ENCODE measurements at places on chromosomes 5 and 9.

GRCh38 chr5:112002376-112002775 lies 245.4 kb upstream of the NREP start:
- no peak for DNase-seq

DNA sequence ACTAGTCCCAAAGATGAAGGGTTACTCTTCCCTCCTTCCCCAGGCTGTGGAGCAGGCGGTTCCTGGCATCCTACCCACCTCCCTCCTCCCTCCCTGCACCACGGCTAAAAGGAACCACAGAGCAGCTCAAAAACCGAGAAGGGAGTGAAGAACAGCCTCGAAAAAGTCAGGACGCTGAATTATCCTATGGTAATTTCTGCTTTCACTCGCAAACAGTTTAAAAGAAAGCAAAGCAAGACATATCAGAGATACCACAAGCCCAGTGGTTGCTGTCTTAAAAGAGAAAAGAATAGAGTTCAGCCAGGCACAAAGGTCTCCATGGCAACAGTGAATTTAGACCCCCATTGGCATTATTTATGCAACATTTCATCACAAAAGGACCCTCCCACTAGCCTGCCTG lies 315.4 kb downstream of the CTNND2 start:
- no peak for DNase-seq

DNA sequence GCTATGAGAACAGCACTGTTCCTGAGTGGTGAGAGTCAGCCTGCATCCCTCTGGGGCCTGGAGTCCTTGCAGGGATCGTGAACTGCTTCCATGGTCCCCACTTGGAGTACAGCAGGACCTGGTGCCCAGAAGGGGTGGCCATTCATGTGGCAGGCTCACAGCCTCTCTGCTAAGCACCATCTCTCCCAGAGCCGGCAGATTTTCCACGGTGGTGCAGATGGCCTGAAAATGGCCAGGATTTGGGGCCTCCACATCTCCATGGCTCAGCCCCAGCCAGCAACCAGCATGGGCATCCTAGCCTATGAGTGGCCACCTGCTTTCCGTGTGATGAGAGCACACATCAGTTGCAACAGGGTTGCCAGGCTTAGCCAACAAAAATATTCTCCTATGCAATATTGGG lies 33.9 kb upstream of the SEMA4D start:
- no peak for DNase-seq

DNA sequence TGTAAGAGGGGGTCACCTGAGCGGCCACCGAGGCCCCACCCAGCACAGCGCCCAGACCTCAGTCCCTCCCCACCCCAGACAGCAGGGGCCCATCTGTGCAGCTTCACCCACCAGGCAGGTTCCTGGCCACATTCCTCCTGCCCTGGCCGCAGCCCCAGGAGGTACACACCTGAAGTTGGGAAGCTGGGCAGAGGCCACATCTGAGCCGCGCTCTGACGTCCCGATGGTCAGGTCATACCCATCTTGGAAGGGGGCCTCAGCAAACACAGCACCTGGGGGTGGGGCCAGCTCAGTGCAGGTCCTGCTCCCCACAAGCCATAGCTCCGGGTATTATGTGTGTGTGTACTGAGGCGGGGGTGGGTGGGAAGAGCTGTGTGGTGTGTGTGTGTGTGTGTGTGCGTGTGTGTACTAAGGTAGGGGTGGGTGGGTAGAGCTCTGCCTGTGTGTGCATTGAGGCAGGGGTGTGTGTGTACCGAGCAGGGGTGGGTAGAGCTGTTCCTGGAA lies 5.6 kb downstream of the SPOUT1 start:
- no peak for DNase-seq

GRCh38 chr5:150606476-150606875 lies 34.0 kb upstream of the SYNPO start:
- no peak for DNase-seq

DNA sequence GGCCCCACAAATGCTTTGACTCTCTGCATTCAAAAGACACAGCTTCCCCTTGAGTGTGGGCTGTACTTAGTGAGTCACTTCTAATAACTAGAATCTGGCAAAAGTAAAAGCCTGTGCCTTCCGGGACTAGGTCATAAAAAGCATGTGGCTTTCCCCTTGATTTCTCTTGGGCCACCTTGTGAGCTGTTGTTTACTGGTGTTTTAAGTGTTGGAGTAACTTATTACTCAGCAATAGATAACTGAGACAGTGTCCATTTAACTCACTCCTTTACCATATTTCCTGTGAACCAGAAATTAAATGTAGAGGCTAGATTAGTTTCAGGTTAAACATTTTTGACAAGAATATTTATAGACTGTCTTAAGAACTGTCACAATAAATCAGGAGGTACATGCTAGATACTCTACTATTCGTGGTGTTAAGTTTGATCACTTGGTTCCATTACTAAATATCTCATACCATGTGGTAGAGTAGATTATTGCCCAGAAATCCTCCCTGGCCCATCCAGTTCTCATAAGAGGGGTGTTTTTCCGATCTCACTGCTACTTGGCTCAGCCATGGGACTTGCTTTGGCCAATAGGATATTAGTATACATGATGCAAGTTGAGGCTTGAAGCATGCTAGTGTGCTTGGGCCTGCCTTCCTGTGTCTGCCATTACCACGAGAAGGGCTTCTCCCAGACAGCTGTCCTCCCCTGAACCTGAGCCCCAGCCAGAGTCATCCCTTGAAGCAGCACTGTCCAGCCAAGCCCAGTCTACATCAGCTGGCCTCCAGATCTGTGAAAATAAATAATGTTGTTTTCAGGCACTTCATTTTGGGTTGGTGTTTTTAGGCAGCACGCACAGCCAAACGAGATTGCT lies 10.4 kb upstream of the CMBL start:
- DNase-seq: peak; percentile 43

DNA sequence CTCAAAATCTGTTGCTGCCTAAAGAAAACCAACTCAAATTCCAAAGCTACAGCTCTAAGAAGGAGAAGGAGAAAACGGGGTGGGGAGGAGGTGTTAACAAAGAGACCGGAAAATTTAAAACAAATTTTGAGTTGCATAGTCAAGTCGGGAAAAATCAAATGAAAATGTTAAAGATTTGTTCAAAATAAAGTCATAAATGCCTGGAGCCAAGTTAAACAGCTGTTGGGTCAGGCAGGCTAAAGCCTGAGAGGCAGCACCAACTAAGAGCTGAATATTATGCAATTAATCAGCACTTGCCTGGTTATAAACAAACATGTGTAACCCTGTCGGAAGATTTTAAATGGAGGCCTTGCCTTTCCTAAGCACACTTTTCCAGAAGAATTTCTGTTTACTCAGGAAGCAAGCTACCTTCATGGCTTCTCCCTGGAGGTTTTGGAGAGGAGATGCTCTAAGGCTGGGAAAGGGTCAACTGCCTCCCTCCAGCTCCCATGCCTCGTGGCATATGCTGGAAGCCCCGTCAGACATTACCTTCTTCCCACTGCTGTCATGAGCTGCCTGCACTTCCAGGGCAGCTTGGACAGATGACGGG lies 270.5 kb downstream of the DMRT2 start:
- DNase-seq: no peak

- no peak for DNase-seq
Observed at GRCh38 chr5:114355086-114355830, 6.6 kb upstream of the KCNN2 start.

GRCh38 chr5:124605541-124605940 lies 140.9 kb downstream of the ZNF608 start:
- DNase-seq: no peak

DNA sequence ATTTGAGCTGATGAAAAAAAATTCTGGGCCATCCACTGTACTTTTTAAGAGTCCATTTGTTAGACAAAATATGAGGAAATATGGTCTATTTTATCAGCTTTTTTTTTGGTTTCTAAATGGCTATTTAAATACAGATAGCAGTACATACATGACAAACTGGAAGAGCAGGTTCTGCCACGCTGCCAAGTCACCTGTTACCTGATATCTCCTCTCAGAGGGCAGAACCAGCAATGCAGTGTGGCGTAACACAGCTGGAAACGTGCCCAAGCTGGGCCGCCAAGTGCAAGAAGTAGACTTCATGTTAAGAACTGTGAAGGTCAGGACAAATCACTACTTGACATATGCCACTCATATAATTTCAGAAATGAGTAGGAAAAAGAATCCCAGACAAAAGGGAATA lies 8.1 kb downstream of the MCIDAS start:
- DNase-seq: no peak

DNA sequence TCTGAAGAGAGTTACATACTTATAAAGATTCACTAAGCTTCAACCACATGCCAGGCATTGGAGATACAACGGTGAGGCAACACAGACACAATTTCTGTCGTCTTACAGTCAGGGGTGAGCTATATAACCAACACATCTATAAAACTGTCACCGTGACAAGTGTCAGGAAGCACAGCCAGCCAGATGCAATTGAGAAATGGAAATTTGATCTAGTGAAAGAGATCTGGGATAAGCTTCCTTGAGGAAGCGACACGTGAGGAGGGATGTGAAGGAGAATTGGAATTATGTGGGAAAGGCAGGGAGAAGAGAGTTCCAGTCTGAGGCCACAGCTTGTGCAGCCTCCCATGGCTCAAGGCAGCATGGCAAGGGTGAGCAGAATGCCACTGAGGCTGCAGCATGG lies 50.9 kb upstream of the ZNF354B start:
- DNase-seq: no peak

GRCh38 chr5:37370550-37370863 lies 399 bp downstream of the NUP155 start:
- no peak for DNase-seq

GRCh38 chr9:80131627-80132026 lies 559.9 kb downstream of the TLE4 start:
- no peak for DNase-seq

GRCh38 chr5:127041571-127041970 lies 11.2 kb upstream of the MARCHF3 start:
- peak; percentile 31 for DNase-seq

- DNase-seq: no peak
Observed at GRCh38 chr9:86301686-86302085, 19.3 kb upstream of the ISCA1 start.

- peak; percentile 84 for DNase-seq
Observed at GRCh38 chr5:139392678-139393496, 2.0 kb downstream of the PROB1 start.

DNA sequence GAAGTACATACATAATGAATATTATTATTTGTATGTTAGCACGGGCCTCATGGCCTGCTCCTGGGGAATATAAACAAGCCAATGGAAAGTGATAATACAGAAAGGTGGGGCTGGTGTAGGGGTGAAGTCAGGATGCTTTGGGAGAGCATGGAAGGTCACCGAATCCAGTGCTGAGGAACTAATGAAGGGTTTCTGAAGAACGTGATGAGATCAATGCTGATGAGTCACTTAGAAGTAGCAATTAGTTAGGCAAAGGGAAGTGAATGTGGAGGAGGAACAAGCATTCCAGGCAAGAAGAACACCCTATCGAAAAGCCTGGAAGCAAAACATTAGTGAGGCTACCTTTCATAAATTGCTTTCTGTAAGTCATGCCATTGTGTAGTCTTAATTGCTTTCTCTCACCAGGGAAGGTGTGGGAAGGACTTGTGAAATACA lies 2.1 kb downstream of the ANXA1 start:
- DNase-seq: peak; percentile 66

GRCh38 chr5:100722657-100723056 lies 180.4 kb downstream of the ST8SIA4 start:
- no peak for DNase-seq

DNA sequence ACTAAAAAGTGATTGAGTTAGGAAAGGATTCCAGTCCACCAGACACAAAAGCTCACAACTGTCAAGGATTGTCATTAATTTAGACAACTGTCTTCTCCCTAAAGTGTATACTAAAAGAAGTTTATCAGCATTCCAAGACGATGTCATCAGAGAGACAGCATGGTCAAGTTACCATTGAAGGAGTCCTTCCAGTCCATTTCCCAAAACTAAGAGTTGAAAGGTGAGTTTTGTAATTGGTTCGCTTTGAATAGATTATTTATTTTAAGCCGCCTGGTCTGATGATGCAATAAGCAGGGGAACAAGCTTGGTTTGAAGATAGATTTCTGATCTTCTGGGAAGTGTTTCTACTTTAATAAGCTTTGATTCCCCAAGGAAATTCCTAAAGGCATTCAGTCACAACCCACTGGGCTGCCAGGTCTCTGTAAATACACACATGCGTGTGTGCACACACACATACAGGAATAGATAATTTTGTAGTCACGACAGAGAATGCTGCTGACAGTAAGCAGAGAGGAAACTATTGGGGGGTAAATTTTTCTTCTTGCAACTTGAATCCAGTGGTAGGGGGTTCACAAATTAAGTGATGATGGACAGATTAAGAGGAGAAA lies 234.8 kb downstream of the PIK3R1 start:
- no peak for DNase-seq

GRCh38 chr5:58248221-58248620 lies 211.7 kb downstream of the PLK2 start:
- DNase-seq: no peak

DNA sequence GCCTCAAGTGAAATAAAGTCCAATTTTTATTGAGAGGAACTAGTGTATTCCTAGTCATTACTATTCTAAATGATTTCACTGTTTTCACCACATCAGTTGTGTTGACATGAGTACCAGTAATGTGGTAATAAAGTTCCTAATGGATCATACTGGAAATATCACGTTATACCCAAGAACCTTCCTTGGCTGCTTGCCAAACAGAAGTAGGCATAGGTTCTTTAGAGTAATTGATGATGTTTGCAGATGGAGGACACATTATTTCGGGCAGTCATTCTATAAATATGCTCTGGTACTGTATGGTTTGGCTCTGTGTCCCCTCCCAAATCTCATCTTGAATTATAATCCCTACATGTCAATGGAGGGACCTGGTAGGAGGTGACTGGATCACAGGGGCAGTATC lies 15.1 kb downstream of the SNCAIP start:
- no peak for DNase-seq

GRCh38 chr9:38412751-38413150 lies 11.5 kb downstream of the IGFBPL1 start:
- DNase-seq: no peak

GRCh38 chr5:107058235-107058634 lies 612.5 kb downstream of the EFNA5 start:
- no peak for DNase-seq

DNA sequence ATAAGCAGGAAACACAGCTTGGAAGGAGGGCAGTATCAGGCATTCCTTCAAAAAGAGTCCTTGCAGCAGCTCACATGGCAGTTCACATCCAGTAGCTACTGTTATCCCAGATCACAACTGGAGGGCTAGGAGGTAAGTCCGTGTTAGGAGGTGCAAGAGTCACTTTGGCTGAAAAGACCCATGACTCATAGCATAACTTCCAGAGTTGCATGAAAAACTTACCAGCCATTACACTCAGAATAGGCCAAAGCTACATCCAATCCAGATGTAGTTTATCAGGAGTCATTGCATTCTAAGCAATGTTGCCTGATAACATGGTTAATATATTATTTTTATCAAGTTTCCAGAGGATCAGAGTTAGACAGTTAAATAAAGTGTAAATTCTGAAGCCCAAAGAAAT lies 1126.4 kb upstream of the SEMA6A start:
- no peak for DNase-seq

DNA sequence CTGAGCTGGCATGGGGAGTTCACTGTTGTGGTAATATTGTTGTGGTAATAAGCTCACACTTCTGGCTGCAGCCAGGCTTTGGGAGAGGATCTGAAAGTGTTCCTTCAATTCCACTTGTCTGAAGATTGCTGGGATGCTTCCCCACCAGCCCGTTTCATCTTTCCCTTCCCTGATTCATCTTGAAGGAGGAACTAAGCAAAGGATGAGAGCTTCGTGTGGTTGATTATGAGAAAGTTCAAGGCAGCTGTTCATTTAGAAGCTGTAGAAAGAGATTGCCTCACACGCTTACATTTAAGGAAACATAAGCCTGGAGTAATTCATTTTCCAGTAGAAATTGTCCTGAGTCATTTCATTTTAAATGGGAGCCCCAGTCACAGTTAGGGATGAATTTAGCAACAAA lies 122.4 kb upstream of the GAS1 start:
- DNase-seq: no peak

- DNase-seq: no peak
Observed at GRCh38 chr5:131156957-131157356, 8.1 kb downstream of the HINT1 start.

All from suppressor macrophage treated with lipopolysaccharide for 1 hour (primary cell).